Activated naive CD4-positive, alpha-beta T cell treated with Interleukin-2 at 50 U/mL for 16 hours (primary cell): ENCODE measurements at places on chromosomes 6 and 20.

DNA sequence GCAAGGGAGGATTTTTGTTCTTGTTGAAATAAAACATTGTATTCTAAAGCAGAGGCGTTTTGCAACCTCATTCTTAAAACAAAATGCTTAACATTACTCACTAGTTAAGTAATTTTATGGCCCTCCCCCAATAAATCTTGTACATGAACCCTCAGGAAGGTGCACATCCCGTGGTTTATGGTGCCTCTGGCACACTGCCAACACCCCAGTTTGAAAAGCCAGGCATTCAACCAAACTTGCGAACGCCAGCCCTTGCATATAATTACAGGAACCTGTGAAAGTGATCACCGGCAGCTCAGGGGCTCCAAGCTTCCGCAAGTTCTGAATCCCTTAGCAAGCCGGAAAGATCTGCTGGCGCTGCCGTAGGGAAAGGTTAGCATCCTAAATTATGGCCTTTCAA is 1109.0 kb upstream of the FLRT3 start:
- DNase-seq = no peak

GRCh38 chr6:43992783-43993644 is 134.2 kb downstream of the MRPL14 start:
- DNase-seq = no peak

GRCh38 chr6:45045253-45045601 is 282.9 kb upstream of the RUNX2 start:
- DNase-seq = no peak

DNA sequence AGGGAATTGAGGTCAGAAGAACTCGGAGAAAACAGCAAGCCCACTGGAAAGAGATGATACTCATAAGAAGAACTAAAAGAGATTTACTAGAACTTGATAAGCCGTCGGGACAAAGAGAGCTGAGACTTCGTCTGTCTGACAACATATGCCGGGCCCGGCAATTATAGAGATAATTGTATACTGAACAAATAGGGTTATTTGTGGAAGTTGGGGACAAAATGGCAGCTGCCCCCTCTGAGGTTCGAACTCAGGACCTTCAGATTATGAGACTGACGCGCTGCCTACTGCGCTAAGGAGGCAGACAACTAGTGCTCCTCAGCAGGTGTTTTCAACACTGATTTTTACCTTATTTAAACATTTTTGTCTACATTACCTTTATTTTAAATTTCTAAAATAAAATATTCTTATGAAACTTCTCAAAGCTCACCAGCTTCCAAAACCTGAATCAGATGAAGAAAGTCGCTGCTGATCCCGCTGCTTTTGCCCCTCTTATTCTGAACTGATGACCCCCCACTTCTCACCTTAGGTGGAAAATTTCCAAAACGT is 29.3 kb upstream of the TRIM27 start:
- DNase-seq = peak; percentile 66

GRCh38 chr6:125213939-125214338 is 60.4 kb downstream of the TPD52L1 start:
- DNase-seq = no peak

DNA sequence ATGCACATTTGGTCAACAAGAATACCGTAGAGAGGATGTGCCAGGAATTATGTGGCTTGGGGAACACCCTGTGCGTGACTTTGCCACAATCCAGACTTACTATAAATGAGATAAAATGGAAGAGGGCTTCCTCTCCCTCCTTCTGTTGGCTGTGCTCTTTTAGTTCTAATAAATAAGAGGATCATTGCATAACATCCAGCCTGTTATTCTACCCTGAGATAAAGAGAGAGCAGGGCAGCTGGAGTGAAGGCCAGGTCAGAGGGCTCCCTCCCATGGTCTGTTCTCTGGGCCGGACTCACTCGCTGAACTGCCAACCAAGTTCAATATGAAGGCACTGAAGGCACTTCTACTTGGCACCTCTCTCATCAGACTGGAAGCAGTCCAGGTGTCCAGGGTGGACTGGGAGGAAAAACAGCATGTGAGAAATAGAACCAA is 91.7 kb downstream of the MTFR2 start:
- DNase-seq = no peak

DNA sequence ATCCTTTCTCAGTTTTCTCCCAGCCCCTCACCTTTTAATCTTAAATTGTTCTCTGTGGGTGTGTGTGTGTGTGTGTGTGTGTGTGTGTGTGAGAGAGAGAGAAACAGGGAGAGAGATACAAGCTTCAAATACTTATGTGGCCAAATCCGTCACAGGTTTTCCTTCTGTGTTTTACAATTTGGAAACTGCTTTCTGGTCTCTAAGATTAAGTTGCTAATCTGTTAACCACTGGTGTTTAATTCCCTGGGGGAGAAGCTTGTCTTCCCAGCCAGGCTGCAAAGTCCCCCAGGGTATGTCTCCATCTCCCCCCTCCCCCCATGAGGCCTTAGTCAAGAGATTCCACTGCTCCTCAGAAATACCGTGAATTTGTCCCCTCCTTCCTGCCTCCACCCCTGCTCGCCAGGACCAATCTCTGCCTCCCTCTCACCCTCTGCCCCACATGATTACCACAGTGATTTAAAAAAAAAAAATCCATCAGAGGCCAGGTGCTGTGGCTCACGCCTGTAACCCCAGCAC is 49.0 kb downstream of the RIPOR3 start:
- no peak for DNase-seq

- DNase-seq = no peak
These were observed 18.0 kb upstream of the DSE start for GRCh38 chr6:116352515-116353471.

DNA sequence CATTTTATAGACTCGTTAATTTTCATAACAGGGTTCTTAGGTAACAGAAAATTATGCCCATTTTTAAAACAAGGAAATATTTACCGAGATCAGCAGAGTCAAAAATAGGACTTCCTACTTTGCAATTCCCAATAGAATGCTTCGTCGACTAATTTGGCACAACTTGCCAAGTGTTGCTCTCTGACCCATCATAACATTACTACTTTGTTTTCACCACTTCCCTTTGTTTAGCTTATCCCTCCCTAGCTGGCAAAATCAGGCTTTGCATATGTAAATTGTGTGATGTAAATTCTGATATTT is 914 bp upstream of the RANBP9 start:
- DNase-seq = no peak

DNA sequence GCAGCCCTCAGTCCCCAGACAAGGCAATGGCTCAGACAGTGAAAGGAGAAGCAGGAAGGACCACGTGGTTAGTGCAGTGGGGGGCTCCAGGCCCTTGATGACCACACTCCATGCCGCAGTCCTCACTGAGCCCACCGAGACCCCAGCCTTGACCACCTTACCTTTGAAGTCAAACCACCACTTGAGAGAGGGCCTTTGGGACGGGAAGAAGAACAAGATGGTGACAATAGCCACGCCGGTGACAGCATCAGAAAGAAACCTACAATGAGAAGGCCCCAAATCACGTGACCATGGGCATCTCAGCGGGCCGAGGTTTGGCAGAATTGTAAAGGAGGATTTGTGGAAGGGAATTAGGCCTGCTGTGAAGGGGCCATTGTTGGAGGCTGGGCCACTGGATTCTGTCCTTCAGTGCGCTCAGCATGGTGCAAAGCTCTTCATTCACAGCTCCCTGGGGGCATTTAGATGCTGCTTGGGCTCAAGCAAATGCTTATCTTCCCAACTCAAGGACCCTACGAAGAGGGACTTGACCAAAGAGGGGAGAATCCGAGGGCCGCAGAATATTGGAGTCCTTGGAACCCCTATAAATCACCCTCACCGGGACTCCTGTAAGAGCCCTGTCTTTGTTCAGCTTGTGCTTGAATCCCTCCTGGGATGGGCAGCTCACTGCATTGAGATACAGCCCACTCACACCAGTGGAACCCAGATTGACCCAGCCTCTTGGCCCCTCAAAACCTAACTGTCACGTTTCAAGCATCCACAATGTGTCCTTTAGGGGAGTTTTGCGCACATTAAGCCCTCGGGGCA is 33.2 kb upstream of the OCSTAMP start:
- DNase-seq = no peak

- DNase-seq = no peak
These were observed 17.4 kb downstream of the SERAC1 start for GRCh38 chr6:158150701-158151100.

DNA sequence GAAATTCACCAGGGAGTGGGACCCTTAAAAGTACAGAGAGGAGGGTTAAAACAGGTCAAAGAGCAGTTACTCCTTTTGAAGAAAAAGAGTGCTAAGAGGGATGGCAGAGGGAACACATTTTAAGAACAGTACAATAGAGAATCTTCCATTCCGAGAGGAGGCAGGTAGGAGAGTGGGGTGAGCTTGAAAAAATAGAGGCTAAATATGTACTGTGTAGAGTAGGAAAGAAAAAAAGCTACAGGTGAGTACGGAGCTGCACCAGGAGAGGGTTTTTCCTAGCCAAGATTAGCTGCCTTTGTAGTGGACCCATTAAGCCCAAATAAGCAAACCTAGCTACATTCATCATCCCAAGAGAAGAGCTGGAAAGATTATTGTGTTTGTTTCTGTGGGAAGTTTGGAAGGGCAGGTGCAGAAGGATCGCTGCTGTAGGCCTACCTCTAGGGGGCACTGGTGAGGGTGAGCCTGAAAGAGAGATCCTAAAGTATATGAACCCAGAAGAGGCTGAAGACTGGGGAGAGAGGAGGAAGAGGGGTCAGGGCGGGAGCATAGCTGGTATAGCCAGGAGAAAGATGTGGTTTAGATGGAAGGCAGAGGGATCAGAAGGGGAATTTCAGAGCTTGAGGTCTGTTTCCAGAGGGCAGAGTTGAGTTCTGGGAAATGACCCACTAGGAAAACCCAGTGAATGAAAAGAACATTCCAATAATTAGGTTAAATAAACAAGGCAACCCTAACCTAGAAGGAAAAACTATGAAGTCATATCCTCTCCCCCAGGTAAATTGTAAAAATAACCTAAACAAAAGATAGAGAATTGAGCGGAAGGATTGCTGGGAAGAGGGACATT is 50.2 kb upstream of the HINT3 start:
- DNase-seq = peak; percentile 40

DNA sequence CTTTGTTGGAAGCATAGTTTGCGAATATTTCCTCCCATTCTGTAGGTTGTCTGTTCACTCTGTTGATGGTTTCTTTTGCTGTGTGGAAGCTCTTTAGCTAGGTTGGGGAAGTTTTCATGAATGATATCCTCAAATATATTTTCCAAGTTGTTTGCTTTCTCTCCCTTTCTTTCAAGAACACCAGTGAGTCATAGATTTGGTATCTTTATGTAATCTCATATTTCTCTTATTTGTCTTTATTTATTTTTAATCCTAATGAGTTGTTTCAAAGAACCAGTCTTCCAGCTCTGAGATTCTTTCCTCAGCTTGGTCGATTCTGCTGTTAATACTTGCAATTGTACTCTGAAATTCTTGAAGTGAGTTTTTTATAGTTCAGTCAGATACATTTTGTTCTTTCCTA is 628.0 kb upstream of the ID4 start:
- DNase-seq = no peak

DNA sequence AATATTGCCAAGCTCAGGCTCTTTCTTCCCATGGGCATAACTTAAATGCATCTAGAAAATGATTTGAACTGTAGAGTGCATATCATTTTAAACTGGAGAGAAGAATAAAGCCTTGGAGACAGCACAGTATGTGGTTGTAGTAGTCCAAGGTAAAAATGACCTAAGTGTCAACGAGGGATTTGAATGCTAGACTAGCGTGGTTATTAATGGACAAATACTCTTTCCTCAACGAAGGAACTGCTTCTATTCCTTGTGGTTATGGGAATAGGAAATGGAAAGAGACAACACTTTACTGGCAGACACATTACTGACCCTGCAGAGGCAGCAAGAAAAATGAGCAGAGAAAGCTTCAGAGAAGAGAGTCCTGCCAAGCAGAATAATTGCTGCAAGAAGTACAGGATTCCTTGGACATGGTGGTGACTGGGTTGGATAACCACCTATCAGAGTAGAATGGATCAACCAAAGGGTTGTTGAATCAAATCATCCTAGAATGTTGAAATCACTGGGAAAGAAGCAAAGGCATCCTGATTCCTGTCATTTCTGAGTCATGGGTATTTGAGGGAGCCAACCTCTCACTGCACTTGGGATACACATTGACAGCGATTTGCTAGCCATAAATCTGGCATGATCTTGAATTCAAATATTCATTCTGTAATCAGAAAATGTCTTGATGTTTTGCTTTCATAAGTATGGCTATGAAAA is 258.1 kb upstream of the EPHA7 start:
- no peak for DNase-seq

- no peak for DNase-seq
These were observed 206.2 kb upstream of the TCF21 start for GRCh38 chr6:133682506-133683307.

DNA sequence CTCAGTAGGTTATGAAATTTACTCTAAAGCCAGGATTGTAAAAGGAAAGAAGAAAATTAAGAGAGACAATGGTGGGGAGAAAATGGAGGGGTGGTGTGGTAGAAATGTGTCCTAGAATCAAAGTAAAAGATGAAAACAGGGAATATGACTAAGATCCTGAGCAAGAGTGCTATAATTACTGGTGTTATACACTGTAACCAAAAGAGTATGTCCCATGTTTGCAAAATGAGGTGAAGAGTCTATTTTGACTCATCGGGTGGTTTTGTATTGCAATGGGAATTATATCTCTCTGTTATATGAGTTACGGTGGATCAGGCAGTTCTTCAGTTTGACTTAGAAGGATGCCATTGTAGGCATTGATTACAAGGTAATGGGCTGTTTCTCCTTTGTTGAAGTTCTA is 8.5 kb downstream of the L3MBTL3 start:
- DNase-seq = no peak

DNA sequence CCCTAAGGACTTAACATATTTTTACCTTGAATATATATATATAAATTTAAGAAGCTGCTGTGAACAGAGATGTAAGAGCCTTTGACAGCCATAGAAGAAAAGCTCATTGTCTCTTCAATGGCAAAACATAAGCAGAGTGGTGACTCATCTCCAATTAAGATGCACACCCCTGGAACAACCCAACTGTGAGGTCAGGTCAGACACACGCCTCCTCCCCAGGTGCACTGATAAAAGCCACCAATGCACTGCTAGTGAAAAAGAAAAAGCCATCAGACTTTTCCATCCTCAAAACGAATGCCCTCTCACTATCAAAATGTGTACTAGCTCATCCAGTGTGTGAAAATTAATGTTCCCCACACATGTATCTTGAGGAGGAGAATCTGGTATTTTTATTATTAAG is 100.1 kb downstream of the SMLR1 start:
- DNase-seq = no peak

DNA sequence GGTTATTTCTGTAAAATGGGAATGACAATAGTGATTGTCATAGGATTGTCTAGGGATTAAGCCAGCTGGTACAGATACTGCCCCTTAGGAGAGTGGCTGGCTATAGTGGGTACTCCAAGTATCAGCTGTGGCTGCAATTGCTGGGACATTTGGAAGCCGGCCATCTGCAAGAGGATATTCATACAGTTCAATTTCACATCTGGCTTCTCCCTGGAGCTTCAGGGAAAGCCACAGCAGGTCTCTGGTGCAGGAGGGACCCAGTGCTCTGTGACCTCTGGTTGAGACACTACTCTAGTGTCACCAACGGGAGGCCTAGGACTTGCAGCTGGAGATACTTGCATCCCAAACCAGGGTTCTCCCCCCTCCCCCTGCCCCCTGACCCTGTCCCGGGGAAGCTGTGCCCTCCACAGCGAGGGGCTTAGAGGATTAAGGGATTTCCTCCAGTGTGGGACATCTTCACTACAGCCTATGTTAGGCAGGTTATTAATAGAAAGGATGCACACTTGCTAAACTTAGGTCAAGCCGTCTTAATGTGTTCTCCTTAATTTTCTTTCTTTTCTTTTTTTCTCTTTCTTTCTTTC is 2.7 kb downstream of the SLC2A10 start:
- no peak for DNase-seq
